ENCODE measurements at places on chromosomes 2 and 18.

GRCh38 chr18:13218368-13218991, at the start of gene LDLRAD4:
Gene LDLRAD4, plus strand, starts transcription at chr18:13218760.
- DNase-seq = peak; percentile 58

DNA sequence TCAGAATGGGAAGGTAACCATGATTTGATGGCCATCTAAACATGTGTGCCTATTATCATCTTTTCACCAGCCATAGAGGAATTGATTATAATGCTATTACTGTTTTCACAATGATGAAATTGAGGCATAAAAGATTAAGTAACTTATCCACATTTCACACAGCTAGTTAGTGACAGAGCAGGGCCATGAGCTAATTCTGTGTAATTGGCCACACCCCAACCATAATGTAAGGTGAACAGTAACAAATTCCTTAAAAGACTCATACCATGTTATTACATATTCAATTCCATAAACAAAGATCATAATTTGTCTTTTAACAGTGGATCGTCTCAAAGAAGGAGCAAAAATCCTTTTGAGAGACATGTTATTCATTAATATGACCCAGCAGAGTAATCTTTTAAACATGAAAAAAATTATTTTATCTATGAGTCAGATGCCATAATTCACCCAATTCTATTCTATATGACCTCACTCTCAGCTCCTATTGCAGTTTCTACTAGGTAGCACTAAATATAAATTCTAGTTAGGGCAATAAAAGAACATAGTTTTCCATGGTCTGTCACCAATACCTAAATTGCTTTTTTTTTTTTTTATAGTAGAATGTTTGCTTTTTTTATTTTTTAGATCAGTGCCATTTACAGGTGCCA, 475.8 kb upstream of the SLC39A10 start:
- DNase-seq = no peak

- DNase-seq = no peak
Observed at GRCh38 chr2:232290668-232291067, 87.9 kb upstream of the ALPP start.

DNA sequence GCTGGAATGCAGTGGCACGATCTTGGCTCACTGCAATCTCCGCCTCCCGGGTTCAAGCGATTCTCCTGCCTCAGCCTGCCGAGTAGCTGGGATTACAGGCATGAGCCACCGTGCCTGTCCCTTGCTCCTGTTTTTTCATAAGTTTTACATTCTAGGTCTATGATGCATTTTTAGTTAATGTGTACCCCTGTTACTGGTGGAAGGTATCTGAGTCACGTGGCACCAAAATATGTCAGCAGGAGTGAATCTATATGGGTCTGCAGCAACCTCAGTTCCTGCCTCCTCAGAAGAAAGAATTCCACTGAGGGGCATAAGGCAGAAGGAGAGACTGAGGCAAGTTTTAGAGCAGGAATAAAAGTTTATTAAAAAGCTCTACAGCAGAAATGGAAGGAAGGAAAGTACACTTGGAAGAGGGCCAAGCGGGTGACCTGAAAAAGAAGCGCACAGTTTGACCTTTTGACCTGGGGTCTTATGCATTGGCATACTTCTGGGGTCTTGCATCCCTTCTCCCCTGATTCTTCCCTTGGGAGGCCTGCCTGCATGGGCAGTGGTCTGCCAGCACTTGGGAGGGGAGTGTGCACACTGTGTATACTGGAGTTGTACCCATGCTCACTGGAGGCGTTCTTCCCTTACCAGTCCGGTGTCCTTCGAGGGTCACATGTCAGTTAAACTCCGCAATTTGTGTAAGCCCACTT, 1.1 kb upstream of the MFSD2B start:
- DNase-seq = no peak

- DNase-seq = no peak
Observed at GRCh38 chr2:31327505-31327904, 87.0 kb downstream of the XDH start.

DNA sequence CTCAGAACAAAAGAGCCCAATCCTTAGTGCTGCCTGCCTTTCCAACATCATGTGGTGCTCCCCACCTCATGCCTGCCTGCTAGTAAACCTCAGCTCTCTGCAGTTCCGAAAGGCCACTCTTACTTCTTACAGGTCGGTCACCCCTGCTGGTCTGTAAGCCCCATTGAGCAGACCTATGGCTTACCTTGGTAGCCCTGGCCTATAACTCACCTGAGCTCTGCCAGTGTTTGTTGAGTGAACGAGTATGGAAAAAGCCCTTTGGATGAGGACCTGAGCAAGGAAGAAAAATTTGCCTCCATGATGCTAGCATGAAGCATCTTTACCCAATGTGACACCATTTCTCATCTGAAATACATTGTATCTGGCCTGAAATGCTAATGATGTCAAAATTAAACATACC, 83.3 kb downstream of the LIPG start:
- DNase-seq = no peak

- no peak for DNase-seq
Observed at GRCh38 chr2:179186126-179186525, 78.5 kb downstream of the SESTD1 start.

DNA sequence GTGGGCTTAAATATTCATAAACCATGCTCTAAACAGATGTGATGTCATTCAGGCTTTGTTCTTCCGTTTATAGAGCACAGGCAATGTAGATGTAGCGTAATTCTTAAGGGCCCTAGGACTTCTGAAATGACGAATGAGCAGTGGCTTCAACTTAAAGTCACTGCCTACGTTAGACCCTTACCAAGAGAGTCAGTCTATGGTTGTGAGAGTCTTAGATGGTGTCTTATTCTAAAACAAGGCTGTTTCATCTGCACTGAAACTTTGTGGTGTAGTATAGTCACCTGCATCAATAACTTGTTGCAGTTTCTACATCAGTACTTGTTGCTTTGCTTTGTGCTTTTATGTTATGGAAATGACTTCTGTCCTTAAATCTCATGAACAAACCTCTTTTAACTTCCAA, 56.0 kb downstream of the PIK3C3 start:
- DNase-seq = no peak

GRCh38 chr2:14937336-14937735, 304.8 kb downstream of the LRATD1 start:
- no peak for DNase-seq

DNA sequence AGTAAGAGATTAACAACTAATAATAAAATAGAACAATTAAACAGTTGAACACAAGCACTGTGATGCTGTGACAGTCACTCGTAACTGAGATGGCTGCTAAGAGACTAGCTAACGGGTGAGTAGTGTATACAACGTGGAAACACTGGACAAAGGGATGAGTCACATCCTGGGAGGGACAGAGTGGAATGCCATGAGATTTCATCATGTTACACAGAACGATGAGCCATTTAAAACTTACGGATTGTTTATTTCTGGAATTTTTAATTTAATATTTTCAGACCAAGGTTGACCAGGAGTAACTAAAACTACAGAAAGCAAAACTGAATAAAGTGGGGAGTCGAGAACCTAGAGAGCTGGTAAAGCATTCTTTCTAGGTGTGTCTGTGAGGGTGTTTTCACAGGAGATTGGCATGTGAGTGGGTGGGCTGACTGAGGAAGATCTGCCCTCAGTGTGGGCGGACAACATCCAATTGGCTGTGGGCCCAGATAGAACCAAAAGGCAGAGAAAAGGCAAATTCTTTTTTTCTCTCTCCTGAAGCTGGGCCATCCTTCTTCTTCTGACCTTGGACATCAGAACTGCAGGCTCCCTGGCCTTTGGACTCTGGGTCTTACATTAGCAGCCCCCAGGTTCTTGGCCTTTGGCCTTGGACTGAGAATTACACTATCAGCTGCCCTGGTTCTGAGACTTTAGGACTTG, 14.6 kb downstream of the TMSB10 start:
- DNase-seq = peak; percentile 50

DNA sequence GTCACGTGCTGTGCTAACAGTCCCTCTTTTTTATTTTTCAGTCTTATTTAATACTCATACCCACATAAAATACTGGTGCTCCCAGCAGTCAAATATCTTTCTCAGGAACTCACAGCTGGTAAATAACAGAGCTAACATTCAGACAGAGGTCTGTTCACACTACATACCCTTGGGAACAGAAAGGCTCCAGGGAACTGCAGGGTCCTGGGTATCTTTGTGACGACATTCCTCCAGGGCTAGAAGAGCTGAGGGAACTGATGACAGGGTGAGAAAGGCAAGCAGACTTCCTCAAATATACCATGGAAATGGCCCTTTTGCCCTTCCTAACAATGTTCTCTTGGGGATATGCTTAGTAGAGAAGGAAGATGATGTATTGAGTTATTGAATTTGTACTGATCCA, 19.3 kb downstream of the PDE6D start:
- no peak for DNase-seq

GRCh38 chr2:71860381-71860926, 287.2 kb downstream of the CYP26B1 start:
- no peak for DNase-seq

DNA sequence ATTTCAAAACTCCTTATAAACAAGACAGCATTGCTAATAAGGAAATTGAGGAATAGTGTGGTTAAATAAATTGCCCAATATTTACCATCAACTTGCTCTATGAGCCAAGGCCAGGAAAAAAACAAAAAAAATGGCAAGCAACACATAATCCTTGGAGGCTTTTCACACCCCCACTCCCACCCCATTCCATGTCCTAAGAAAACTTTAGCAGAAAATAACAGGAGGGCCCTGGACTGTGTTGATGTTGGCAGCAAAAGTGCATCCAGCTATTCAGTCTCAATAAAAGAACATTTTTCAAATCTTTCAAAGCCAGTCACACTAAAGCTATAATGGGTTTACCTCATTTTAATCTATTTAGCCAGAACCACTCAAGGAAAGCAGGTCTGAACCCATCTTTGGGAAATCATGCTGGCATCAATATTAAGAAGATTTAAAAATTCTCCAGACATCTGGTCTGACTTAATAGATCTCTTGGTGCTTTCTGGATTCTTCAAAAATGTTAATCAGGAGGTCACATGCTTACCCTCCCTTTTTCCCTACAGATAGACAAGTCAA, 34.6 kb upstream of the STK17B start:
- DNase-seq = no peak

DNA sequence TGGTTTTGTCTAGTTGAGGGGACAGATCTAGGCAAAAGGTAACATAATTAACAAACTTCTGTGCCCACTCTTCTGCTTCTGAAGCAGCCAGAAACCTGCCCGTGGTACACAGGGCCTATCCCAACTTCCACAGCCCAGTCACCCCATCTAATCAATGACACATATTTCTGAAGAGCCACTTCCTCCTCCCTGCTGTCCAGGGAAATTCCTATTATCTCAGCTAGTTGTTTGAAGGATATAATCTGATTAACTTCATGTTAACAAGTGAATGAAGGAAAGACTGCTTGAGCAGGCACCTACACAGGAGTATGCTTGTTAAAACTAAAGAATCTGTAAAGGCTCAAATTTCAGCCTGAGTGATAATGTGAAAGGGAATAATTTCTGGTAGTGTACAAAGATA, 61.4 kb downstream of the CCDC148 start:
- DNase-seq = no peak

DNA sequence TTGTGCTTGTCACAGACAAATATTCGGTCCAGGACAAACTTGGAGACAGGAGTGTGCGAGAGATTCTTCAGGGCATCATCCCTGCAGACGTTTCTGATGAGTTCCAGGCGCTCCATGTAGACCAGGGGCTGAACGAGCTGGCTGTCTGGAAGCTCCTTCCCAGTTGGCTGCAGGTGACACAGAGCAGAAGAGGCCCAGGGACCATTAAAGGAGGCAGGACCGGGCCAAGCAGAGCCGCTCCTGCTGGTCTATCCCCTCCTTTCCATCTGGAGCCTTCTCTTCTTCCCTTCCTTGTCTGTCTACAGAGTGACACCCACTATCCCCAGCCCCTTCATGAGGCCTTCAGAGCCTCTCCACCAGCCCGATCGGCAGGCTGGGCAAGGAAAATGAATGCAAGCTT, 19.5 kb downstream of the CHST10 start:
- no peak for DNase-seq

DNA sequence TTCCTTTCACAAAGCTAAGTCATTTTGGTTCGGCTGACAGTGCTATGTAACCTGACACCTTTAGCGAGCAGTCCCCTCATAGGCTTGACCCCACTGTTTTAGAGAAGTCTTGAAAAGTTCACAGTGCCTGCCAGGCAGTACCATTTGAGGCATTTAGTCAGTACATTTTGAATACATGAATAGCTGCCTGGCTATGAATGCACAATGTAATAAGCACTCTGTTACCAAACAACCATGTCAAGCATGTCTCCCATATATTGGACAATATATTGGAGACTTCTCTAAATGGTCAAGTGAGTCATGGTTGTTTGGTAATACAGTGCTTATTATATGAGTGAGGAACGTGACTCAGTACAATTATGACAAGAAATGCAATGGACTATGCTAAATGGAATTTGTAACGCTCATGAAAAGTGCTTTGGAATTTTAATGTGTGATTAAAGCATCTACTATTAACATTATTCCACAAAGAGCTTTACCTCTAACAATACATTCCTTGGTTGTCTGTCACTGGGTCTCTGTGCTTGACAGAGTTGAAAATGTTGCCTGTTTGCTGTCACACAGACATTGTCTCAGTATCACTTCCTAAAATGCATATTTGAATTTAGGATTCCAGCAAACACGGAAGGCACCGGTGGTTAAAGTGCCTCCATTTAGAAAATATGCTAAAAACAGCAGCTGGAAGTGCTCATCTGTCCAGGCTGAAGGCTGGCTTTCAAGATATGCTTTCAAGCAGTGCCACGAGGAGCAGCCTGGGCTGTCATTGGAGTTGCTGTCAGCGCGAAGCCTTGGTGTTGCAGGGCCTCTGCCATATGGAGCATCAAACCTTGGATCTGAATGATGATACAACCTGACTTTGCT, 458.6 kb downstream of the FBXO15 start:
- no peak for DNase-seq

DNA sequence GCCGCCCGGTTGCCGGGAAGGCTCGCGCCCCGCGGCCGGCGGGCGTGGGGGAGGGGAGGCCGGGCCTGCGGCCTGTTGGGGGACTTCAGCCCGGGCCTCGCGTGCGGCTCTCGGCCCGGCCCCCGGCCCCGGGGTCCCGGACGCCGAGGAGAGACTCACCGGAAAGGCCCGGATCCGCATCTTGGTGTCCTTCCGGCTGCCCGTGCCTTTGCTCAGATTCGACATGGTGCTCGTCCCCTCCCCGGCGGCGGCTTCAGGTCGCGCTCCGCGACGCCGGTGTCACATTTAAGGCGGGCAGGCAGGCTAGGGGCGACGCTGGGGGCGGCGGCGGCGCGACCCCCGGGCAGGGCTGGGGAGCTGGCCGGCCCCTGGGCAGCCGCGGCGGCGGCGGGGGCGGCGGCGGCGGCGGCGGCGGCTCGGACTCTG, 365 bp downstream of the CUL3 start:
- DNase-seq = peak; percentile 59

DNA sequence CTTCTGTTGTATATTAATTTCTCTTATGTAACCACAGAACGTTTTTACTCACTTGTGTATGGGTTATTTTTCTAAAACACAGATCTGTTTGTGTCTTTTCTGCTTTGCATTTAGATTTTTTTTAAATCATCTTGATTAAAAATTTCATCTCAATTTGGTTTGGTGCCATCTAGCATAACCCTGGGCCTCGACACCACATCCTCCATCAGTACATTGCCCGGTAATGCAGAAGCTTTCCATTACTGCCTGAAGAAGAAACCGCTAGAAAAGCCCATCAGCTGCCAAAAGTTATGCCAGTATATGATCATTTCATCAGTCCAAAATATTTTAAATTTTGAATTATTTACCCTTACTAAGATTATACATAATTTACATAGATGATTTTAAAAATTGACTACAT, 26.2 kb downstream of the MAPRE2 start:
- no peak for DNase-seq

GRCh38 chr2:230666885-230667712, 45.5 kb upstream of the CAB39 start:
- DNase-seq = no peak

Data from activated CD8-positive, alpha-beta memory T cell treated with anti-CD3 and anti-CD28 coated beads, Interleukin-2, amount 50 U/mL, for 4 hours (primary cell).